Cortex of kidney (tissue), 1 donor: ENCODE measurements at places on chromosomes 5 and 9.

- DNase-seq, result no peak
These were observed 90.5 kb upstream of the NIPAL4 start for GRCh38 chr5:157369507-157369906.

GRCh38 chr5:8721536-8721935 lies 824.3 kb downstream of the SEMA5A start:
- DNase-seq, result no peak

GRCh38 chr9:87712801-87713277 lies 13.1 kb upstream of the CTSL start:
- no peak for DNase-seq

- no peak for DNase-seq
These were observed 22.2 kb upstream of the SLC9A3 start for GRCh38 chr5:546376-546908.

GRCh38 chr5:73120222-73121118 lies at the start of gene TMEM171:
TMEM171 (plus strand) TSS chr5:73120575; CDS start chr5:73123374, 2,799 bp downstream.
- DNase-seq, result no peak

DNA sequence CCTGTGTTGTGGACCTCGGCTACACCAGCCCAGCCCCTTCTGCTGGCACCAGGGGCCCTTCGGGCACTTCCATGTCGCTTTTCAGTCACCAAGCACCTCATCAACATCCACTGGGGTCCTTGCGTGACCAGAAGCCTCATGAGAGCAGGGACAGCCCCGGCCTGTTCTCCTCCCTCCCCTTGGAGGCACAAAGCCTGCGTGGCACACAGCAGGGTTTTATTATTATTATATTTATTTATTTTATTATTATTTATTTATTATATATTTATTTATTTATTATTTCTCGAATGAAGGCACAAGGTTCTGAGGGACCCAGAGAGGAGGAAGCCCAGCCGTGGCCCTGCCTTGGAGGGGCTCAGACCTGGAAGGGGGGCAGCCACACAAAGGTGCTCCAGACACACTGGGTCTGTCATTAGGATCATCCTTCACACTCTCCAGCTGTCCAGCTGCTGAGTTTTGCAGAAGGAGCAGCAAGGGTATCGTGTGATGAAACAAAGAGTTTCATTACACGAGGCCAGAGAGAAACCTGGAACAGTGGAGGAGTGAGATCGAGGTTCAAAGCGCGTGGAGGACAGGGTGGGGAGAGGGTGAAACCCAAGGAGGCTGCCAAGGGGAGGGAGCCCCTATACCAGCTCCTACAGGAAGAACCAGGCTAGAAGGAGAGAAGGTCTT lies 5.2 kb downstream of the VAV2 start:
- DNase-seq, result no peak

DNA sequence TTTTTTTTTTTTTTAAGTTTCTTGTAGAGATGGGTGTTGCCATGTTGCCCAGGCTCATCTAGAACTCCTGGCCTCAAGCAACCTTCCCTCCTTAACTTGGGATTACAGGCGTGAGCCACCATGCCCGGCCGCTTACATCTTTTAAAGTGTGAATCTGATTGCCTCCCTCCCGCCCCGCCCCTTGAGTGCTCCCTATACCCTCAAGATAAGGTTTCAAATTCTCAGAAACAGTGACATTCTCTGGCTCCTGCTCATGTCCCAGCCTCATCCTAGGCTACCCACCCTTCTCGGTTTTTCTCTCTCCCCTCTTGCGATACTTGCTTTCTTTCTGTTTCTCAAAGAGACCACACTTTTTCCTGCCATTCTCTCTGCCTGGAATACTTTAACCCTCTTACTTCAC lies 12.4 kb downstream of the MORN5 start:
- no peak for DNase-seq

DNA sequence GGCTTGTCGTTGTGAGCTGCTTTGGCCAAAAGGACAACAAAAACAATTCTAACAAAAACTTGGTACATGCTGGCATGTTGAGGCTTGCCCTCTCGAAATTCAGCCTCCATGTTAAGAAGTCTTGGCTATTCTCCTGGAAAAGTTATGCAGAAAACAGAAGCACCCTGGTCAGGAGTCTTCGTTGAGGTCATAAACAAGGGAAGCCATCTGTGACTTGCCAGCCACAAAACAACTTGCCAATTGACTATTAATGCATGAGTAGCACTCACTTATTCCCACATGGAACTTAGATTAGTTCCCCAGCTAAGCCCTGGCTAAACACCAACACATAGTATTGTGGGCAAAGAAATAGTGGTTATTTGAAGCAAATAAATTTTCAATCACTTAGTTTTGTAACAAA lies 521.0 kb upstream of the CHD1 start:
- DNase-seq, result no peak

DNA sequence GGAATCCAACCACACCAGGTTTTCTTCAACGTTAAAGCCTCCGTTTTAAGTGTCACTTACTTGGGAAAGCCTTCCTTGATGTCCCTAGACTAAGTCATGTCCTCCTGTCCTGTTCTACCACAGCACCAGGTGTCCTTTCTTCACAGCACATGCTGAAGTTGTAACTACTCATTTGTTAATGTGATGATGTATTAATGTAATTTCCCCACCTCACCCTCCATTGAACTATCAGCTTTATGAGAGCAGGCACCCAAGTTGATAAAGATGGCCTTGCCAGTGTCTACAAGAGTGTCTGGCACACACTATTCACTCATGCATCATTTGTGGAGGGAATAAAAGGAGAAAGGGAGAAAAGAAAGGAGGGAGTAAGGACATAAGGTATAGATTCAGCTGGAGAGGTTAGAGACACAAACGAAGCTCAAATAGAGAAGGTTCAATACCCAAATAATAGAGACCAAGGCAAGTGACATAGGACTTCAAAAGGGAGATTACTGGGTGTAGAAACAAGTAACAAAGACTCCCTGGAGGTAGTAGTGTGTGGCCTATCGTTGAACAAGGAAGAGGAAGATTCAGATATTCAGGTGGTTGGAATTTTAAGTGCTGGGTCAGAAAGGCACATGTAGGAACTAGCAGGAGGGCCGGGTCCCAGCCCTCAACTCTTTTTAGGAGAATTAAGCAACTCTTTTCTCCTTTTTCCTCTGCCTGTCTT lies 6.6 kb downstream of the ITK start:
- no peak for DNase-seq

DNA sequence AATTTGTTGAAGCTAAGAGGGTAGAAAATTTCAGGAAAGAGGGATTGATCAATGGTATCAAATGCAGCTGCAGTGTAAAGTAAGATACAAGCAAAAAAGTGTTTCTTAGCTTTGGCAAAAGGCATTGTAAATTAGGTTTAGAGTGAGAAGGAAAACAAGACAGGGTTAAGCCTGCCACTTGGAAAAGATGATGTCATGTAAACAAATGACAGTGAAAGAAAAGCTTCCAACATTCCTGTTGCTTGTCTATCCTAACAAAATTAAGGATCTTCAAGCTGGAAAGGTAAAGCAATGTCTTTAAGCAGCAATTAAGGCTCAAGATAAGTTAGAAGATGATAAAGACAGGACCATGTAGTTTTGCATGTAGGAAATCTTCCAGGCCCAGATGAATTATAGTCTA lies 139.1 kb upstream of the PPP2R2B start:
- DNase-seq, result no peak

DNA sequence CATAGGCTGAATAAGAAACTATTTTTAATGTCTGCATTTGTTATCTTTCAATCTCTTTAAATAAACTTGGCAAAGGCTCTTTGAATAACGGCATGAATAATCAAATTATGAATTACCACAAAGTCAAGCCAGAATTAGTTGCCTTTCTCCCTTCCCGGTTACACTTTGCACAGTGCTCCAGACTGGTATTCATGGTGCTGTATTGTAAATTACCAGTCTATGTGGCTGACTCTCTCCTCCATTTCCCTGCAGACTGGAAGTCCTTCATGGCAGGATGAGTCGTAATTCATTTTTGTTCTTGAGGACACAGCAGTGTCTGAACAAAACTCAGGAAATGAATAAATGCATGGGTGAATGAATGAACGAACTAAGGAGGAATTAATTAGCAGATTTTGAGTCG lies 142.9 kb downstream of the GNA14 start:
- DNase-seq, result no peak

- DNase-seq, result no peak
These were observed 218.6 kb downstream of the PJA2 start for GRCh38 chr5:109191153-109191558.
